ENCODE measurements at places on chromosomes 2 and 18. TPM values are rescaled to one million over a fixed set of nuclear protein-coding genes. Genes with fewer than 3 reads are reported as not detected.

MTCL1 gene
- 1.1 TPM for total RNA-seq

MROH2A gene
- not detected for total RNA-seq

SCYGR5 gene
- not detected for total RNA-seq

CCDC74B gene
- total RNA-seq: 1.1 TPM

ALPG gene
- not detected for total RNA-seq

C1GALT1C1L gene
- total RNA-seq: 0.21 TPM

CCDC148 gene
- not detected for total RNA-seq

SRD5A2 gene
- 0.04 TPM for total RNA-seq

C2orf15 gene
- total RNA-seq: 0.80 TPM

FAM98A gene
- 84.3 TPM for total RNA-seq

TNS1 gene
- 0.15 TPM for total RNA-seq

ARHGEF4 gene
- total RNA-seq: 0.63 TPM
